ENCODE measurements at places on chromosomes 2 and 18.
A peak's percentile ranks its signal among the peaks of the same experiment; 100 is the strongest.

DNA sequence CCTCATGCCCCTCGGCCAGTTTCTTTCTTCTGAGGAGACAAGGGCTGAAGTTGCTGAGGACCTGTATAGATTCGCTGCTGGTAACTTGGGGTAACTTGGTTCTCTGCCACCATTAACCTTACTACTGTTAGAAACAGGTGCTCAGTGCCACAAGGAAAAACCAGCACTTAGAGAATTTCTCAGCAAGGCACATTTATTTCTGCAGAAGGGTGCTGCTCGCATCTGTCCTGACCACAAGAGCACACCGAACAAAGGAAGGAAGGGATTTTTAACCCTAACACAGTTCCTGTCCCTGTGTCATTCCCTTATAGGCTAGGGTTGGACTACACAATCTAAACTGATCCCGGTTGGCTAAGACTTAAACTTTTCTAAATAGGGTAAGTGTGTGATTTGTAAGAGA, 154.1 kb downstream of the SOCS6 start:
- DNase-seq, result no peak

GRCh38 chr2:98800330-98801064, 69.6 kb upstream of the MGAT4A start:
- no peak for DNase-seq

- DNase-seq, result no peak
Observed at GRCh38 chr2:122999821-123000220, 1025.3 kb upstream of the CNTNAP5 start.

- DNase-seq, result no peak
Observed at GRCh38 chr2:53268626-53269025, 499.0 kb upstream of the CHAC2 start.

- peak; percentile 47 for DNase-seq
Observed at GRCh38 chr2:45674035-45674816, 22.8 kb downstream of the PRKCE start.

DNA sequence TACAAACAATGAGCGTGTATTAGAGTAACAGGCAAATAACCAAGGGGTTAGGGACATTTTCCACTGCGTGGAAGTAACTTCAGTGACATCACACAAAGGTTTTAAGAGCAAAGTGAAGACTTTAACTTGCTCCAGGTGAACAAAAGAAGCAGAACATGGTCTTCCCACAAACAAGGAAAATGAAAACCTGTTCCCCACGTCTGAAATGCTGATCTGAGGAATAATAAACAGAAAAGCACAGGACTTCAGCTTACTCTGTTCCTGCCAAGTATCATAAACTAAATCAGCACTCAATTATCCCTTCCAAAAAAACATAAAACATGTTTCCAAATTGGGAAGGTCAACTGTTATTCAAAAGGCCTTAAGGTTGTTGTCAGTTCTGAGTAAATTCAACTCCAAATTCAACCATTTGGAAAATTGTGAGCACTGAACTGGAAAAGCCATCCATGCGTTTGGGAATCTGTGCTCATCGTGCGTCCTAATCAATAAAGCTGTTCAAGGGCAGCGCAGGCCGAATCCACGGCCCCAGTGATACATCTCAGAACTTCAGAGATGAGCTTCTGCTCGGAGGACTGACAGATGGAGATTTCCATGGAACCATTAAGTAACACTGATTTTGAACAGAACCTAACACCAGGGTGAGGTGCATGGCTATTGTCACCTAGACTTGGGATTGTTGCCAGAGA, 7.7 kb upstream of the SNTG2 start:
- DNase-seq, result no peak

DNA sequence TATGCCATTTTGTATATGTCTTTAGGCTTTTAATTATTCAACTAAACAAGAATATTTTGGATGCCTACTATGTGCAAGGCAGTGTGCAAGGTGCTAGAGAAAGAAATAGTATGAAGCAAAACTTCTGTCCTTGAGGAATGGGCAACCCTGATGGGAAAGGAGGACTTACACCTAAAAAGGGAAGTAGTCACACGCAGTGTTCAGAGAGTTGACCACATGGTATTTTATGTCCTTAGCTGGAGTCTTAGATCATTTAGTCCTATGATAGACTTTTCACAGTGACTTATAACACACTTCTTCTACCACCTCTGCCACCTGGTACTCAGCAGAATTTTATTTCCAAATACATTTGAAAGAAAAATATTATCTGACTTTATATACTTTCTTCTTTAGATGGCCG, 291.6 kb downstream of the PLCL1 start:
- DNase-seq, result no peak

GRCh38 chr2:16665748-16666448, at the start of gene CYRIA:
Gene CYRIA (minus strand): TSS chr2:16665834. CDS start chr2:16588119, 77,715 bp downstream.
- DNase-seq, result peak; percentile 55
